ENCODE measurements at places on chromosomes 1 and 21.

DNA sequence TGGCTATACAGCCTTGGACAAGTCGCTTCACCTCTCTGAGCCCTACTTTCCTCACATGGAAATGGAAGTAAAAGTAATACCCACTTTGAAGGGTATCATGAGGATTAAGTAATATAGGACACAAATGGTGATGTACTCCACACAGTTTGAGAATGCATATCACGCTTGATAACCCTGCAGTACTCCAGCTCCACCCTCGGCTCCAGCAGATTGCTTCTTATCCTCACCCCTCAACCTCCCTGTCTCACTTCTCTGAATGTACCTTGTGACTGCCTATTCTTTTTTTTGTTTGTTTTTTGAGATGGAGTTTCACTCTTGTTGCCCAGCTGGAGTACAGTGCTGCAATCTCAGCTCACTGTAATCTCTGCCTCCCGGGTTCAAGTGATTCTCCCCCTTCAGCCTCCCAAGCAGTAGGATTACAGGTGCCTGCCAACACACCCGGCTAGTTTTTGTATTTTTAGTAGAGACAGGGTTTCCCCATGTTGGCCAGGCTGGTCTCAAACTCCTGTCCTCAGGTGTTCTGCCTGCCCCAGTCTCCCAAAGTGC, 55.5 kb downstream of the LDLRAD2 start:
- DNase-seq = no peak

GRCh38 chr1:107434361-107434693, 293.5 kb downstream of the NTNG1 start:
- DNase-seq = no peak

DNA sequence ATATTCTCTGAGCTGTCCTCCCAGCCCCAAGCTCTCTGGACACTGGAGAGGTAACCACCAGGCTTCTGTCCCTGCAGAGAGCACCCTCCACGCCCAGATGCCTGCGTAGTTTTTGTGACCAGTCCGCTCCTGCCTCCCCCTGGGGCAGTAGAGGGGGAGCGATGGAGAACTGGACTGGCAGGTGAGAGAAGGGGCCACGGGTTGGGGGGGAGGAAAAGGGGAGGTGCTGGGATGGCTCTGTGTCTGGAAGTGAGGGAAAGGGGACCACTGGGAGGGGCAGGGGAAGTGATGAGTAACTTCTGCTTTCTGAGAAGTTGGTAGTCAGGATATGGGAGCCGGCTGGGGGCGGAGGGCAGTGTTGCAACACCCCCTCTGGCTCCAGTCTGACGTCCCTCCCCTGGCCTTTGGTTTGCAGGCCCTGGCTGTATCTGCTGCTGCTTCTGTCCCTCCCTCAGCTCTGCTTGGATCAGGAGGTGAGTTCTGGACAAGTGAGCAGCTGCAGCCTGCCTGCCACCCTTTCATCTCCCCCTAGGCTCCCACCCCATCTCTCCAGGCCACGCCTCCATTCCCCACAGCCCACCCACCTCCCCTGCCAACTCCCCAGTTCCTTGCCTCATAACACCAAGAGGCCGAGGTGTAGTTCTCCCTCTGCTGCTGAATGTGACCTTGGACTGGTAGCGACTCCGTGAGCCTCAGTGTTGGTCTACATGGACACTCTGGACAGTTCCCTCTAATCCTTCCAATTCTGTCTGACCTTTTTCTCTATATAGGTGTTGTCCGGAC, 3.1 kb downstream of the ADAMTSL4 start:
- DNase-seq = peak; percentile 90

GRCh38 chr1:68113966-68114365, 63.5 kb upstream of the DIRAS3 start:
- DNase-seq = no peak

DNA sequence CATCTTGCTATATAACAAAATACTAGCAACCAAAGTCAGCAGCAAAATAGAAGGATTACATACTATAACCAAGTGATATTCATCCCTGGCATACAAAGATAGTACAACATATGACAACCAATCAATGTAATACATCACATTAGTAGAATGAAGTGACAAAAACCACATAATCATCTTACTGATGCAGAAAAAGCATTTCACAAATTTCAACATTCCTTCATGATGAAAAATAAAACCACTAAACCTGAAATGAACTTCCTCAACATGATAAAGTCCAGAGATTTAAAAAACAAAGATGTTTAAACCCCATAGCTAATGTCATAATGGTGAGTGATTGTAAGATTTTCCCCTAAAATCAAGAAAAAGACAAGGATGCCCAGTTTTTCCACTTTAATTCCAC, 18.6 kb downstream of the RO60 start:
- DNase-seq = no peak

DNA sequence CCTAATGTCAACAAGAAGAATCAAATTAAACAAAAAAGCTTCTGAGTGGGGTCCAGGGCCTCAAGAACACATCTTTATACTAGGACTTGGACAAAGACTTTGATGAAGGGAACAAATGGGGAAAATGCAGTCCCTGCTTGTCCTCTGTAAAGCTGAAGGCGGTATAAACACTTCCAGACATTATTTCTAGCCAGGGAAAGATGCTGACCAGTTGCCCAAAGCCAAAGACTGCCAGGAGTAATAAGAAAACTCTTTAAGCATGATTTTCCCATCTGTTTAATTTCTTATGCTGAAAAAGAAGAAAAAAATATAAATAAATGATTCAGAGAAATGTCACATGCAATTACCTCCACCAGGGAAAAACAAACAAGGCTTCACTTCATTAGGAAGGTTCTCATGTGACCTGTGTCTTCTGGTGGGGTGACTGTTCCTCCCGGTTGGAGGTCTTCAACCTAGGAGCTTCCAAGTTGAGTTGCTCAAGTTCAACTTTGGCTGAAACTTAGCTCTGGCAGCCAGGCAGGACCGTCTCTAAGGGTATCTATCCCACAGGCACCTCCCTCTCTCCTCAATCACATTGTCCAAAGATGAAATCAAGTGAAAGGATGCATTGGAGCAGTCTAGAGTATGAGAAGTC, 65.2 kb upstream of the KCNE2 start:
- no peak for DNase-seq

GRCh38 chr1:110857964-110858948, 14.7 kb upstream of the CD53 start:
- no peak for DNase-seq

- DNase-seq = no peak
These were observed at the start of gene CAMTA1 for GRCh38 chr1:6785318-6785727. Gene CAMTA1 (plus strand): TSS chr1:6785454. CDS start chr1:6785531, 77 bp downstream.

GRCh38 chr1:8875216-8875861, 3.1 kb downstream of the ENO1 start:
- no peak for DNase-seq

DNA sequence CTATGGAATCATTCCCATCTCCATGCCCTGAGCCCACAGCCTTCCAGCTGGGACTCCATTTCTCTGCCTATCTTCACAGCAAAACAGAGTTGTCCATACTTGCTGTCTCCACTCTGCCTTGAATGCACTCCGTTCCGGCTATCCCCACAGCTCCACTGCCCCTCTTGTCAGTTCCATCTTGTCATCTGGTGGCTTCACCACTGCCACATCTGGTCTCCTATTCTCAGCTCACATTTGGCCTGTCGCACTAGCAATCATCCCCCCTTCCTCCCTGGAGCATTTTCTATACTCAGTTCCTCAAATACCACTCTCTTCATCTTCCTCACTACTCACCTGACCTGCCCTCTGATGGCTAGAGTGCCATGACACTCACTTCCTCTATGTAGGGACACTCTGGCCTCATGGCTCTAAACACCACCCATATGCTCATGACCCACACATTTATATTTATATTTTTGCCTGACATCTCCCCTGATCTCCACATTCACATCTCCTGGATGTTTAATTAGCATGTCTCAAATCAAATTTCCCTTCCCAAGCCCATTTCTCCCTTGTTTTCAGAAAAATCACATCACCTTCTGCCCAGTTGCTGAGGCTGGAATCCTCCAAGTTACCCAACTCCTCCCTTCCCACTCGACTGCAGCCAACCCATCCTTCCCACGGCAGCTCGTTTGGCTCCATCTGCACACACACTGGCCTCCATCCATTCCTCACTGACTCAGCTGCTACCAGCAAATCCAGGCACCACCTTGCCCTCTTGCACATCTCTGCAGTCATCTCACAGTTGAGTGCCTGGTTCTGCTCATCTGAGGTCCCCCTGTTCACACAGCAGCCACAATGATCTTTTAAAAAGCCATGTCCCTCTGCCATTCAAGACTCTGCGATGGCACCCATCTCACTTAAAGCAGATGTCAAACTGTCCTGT, 6.1 kb downstream of the ZNF692 start:
- peak; percentile 44 for DNase-seq

- DNase-seq = no peak
These were observed 2.0 kb downstream of the PRMT6 start for GRCh38 chr1:107058245-107059032.

DNA sequence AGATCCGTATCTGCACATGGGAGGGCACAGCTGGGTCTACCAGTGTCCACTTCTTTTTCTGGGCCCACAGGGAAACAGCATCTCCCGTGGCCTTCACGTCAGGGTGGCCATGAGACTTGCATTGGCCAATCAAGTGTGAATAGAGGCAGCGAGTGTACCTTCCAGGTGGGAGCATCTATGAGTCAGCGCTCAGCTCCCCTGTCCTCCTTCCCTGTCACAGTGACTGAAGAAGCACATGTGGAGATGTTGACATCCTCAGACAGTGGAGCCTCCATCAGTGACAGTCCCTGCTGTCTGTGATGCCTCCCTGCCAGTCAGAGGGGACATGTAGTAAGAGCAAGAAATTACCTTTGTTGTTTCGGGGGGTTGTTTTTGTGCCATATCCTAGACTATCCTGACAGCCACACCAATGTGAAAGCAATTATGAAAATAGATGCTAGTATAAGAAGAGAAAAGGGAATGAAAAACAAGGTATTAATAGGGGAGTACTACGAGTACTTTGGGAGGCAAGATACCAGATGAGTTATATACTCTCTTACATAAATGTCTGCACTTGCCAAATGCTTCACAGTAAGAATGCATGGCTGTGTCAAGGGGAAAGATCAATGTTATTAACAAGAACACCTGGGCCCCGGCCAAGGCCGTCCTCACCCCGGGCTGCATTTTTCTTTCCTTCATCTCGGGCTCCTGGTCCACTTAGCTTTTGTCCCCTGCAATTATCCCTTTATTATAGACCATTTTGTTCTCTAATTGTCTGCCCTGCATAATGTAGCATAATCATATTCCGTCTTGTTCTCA, 86.0 kb downstream of the MATN1 start:
- no peak for DNase-seq

DNA sequence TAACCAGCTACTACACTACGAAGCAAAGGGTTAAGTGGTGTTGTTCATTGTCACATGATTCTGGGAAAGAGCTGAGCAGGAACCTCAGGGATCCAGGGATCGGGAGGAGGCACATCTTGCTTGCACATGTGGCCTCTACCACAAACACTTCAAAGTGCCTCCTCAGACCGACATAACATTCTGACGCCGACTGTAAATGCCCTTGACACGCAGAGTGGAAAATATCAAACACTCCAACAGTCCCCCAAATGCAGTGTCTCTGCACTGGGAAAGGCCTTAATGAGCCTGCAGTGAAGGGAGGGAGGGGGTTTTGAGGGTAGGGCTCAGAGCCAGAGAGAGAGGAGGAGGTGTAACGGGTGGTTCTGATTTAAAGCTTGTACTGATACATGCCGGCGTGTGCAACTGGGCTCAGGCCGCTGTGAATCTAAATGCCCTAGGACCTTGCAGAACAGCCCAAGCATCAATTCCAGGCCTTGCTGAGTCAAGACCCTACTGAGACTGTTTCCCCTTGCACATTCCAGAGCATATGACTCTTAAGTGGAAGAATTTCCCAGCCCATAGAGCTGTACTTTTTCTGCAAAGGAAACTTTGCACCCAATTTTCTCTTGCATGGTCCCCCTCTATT, 163.7 kb downstream of the NTMT2 start:
- peak; percentile 58 for DNase-seq

DNA sequence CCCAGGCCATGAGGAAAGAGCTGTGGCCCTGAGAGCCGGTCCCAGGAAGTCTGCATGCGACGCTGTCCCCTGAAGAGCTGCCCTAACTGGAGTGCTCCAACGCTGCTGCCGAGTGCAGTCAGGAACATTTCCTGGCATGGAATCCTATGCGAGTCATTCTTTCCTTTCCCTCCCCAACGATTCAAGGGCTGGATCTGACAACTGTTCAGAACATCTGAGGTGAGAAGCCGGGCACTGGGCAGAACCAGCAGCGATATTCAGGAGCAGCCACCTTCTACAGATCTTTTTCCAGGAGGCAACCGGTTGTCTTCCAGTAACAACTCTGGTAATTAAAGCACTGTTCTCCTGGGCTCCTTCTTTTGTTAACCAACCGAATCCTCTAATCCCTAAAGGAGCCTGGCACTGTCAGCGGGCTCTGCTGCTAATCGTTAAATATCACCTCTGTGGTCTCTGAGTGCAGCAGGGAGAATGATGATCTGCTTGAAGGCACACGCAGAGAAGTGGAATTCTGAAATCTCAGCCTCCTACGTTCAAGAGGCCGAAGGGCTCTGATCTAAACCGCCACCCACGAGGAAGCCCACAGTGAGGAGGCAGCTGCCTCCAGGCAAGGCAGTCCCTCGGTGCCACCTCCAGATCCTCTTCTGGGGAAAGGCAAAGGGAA, 55.8 kb downstream of the SLC45A1 start:
- no peak for DNase-seq

DNA sequence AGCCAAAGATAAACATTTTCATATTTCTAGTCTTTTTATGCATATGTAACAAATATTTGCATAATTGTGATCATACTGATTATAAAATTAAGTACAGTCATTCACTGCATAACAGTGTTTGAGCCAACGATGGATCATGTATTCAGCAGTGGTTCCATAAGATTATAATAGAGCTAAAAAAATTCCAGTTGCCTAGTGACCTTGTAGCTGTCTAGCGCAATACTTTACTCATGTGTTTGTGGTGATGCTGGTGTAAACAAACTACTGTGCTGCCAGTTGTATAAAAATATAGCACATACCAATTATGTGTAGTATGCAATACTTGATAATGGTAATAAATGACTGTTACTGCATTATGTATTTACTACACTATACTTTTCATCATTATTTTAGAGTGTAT, 2.1 kb upstream of the S100A10 start:
- no peak for DNase-seq

GRCh38 chr1:41540886-41541591, 56.6 kb upstream of the EDN2 start:
- peak; percentile 28 for DNase-seq

- DNase-seq = no peak
These were observed 8.9 kb downstream of the EPHA10 start for GRCh38 chr1:37755951-37756560.

DNA sequence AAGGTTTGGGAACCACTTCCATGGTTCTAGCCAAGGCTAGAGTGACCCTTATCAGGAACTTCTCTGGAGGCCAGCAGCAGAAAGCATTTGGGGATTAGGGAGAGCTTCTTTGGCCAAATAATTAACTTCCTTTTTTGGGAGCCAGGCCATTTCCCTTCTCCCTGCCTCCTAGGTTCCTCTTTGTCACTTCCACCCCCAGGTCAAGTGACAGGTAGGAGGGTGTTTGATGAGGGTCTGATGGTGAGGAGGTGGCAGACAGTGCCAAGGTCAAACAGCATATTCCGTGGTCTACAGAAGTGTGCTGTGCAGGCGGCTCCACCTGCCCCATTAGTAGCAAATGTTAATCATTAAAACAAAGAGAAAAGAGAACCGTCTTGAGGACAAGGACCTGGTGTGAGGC, 1.9 kb upstream of the KCNA10 start:
- no peak for DNase-seq
